ENCODE measurements at places on chromosomes 6 and 20. TPM values are rescaled to one million over a fixed set of nuclear protein-coding genes. Genes with fewer than 3 reads are reported as not detected.

Gene CEP162
- total RNA-seq = 11.0 TPM

Gene SMAP1
- total RNA-seq = 15.9 TPM

Gene TTK
- 55.2 TPM for total RNA-seq

Gene FAM217A
- total RNA-seq = not detected

Gene OPRL1
- 1.1 TPM for total RNA-seq

Gene NHLRC1
- 2.7 TPM for total RNA-seq

Gene DHX16
- total RNA-seq = 39.2 TPM

Gene ID4
- 15.8 TPM for total RNA-seq

Gene PRPH2
- 1.8 TPM for total RNA-seq

Gene CTSZ
- 141 TPM for total RNA-seq

Gene VSTM2L
- 0.66 TPM for total RNA-seq

Gene ACSS2
- total RNA-seq = 66.3 TPM

Gene L3MBTL1
- total RNA-seq = 8.0 TPM

Gene PROKR2
- total RNA-seq = not detected

Gene OOEP
- not detected for total RNA-seq

Gene C6orf132
- total RNA-seq = 1.5 TPM

Gene NANP
- 13.6 TPM for total RNA-seq

Gene MAS1
- total RNA-seq = not detected

Gene GPX5
- not detected for total RNA-seq

Gene TRIM10
- total RNA-seq = not detected

Gene BMP2
- 5.0 TPM for total RNA-seq

Gene LCA5
- total RNA-seq = 6.7 TPM

Gene C6orf58
- not detected for total RNA-seq

Gene TP53TG5
- total RNA-seq = not detected

Gene SCRT2
- not detected for total RNA-seq

Gene TAAR9
- not detected for total RNA-seq

Gene JAG1
- 12.9 TPM for total RNA-seq

Gene NRSN2
- total RNA-seq = 44.0 TPM

Gene SPATA2
- 1.2 TPM for total RNA-seq

Gene FOXC1
- total RNA-seq = 1.5 TPM

Gene FILIP1
- 0.62 TPM for total RNA-seq

Gene ELOVL2
- not detected for total RNA-seq

Gene SLC22A2
- 0.12 TPM for total RNA-seq

Gene DEFB124
- not detected for total RNA-seq
